ENCODE measurements at places on chromosomes 3 and 15. TPM values are rescaled to one million over a fixed set of nuclear protein-coding genes. Genes with fewer than 3 reads are reported as not detected.

Gene TRH
- not detected for total RNA-seq

Gene MAN2A2
- total RNA-seq, result 69.1 TPM

Gene CDC25A
- 55.7 TPM for total RNA-seq

Gene VILL
- total RNA-seq, result 14.4 TPM

Gene GOLGA8F
- total RNA-seq, result not detected

Gene SPATA12
- total RNA-seq, result not detected

Gene ACP3
- not detected for total RNA-seq

Gene SCAANT1
- not detected for total RNA-seq

Gene CPA3
- total RNA-seq, result not detected

Gene RTP3
- not detected for total RNA-seq

Gene ULK4
- 10.3 TPM for total RNA-seq

Gene RRP9
- 74.0 TPM for total RNA-seq

Gene ZNF717
- 10.0 TPM for total RNA-seq

Gene PYDC2
- total RNA-seq, result not detected

Gene CSPG4
- total RNA-seq, result not detected

All from activated naive CD8-positive, alpha-beta T cell treated with anti-CD3 and anti-CD28 coated beads for 36 hours (primary cell).